ENCODE measurements at places on chromosomes 2 and 18. TPM values are rescaled to one million over a fixed set of nuclear protein-coding genes. Genes with fewer than 3 reads are reported as not detected.

GRCh38 chr18:55886886-55887285, 298.9 kb upstream of the TCF4 start:
- no peak for DNase-seq

GRCh38 chr2:205364261-205364660, 318.0 kb upstream of the NRP2 start:
- peak; percentile 28 for DNase-seq

- DNase-seq, result no peak
Observed at GRCh38 chr2:168956392-168956791, 55.3 kb downstream of the G6PC2 start.

GRCh38 chr2:189933911-189934399, 128.6 kb downstream of the MSTN start:
- no peak for DNase-seq

DNA sequence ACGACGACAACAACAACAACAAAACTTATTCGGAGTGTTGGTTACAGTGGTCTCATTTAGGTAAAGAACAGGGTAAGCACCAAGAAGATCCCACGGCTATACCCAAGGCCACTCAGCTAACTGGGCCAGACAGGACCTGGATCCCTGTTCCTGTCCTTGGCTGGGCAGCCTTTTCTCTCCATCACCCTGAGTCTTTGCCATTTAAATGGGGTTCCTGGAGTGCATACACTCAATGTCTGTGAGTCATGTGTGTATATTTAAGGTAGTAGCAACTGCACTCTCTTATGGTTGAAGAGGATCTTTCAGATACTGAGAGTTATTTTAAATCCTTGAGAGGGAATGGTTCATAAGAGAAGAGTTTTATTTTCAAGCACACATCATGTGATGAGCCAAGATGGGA, 35.3 kb downstream of the ADCYAP1 start:
- DNase-seq, result no peak

- DNase-seq, result peak; percentile 55
Observed at GRCh38 chr2:40256649-40257048, 195.2 kb downstream of the SLC8A1 start.

- no peak for DNase-seq
Observed at GRCh38 chr2:83582589-83582988, 876.5 kb downstream of the SUCLG1 start.

DNA sequence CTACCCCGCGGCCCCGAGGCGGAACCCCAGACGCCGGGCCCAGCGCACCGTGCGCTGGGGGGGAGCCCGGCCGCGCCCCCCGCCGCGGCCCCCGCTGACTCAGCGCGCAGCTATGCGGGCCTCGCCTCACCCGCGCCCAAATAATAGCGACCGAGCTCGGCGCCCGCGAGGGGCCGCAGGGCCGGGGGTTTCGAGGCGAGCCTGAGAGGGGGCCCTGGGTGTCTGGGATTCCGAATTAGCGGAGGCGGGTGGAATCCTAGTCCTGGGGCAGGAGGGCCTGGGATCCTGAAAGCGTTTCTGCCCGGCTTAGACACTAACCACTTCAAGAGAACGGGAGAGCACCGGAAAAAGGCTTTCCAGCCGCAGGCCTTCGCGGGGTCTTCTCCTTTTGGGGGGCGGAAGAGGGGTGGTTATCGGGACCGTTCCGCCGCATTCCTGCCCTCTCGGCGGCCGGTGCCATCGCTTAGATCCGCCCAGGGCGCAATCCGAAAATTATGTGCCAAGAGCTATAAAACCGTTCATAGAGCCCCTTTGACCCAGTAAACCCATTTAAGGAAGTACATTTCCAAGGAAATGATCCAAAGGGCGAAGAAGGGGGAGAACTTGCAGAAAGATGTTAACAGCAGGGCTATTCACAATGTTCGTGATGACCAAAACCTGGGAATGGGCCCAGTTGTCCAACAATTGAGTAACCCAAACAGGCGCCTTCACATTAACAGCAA, 681 bp upstream of the ROCK2 start:
- DNase-seq, result peak; percentile 74

GRCh38 chr2:67871686-67872412, 191.0 kb downstream of the C1D start:
- no peak for DNase-seq

DNA sequence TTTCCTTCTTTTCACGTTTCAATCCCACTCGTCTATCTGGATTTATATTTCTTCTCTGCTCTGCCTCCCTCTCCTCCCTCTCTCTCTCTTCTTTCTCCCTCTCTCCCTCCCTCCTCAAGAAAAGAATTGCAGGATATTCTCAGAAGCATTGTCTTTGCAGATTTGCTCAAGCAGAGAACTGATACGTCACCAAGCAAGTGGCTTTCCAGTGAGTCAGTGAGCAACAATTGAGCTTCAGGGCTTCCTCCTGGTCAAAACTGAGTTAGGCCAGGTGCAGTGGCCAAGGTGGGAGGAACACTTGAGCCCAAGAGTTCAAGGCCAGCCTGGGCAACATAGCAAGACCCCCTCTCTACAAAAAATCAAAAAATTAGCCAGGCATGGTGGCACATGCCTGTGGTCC, 151.1 kb downstream of the SMAD2 start:
- no peak for DNase-seq

DNA sequence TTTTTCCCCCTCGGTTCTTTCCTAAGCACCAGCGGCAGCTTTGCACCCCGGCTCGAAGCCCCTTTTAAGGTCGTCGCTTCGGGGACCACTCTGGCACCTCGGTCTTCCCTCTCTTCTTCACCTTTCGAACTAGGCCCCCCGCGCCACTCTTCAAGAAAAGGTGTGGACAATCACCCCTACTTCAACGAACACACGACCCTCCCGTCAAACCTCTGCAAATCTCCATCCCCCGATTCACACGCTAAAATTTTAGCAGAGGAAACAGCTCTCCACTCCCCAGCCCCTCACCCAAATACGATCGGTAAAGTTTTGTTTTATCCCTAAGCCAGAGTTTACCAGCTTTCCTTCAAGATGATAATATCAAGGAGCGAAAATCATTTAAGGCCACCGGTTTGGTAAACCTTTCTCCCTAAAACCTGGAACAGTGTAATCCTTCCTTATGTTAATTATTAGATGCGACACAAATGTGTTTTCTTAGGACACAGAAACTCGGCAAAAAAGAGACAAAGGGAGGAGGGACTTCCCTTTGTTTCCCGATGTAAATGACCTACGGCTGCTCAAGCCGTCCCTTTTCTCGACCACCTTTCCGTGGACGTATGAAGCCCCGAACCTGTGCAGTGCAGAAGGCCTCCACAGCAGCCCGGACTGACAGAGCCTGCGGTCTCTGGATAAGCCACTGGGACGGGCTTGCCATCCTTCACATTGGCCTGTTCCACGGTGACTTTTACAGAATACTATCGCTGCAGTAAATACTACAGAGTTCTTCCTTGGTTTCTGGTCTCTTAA, 85.2 kb downstream of the RBMS1 start:
- peak; percentile 60 for DNase-seq

DNA sequence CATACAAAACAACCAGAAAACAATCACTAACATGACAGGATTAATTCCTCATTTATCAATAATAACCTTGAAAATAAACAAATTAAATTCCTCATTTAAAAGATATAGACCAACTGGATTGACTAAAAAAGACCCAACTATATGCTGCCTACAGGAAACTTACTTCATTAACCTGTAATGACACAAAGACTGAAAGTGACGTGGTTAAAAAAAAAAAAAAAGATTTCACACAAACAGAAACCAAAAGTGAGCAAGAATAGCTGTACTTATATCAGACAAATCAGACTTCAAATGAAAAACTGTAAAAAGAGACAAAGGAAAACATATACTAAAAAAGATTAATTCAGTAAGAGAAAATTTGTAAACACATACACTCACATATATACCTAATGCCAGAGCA, 201.2 kb downstream of the CCDC178 start:
- no peak for DNase-seq

DNA sequence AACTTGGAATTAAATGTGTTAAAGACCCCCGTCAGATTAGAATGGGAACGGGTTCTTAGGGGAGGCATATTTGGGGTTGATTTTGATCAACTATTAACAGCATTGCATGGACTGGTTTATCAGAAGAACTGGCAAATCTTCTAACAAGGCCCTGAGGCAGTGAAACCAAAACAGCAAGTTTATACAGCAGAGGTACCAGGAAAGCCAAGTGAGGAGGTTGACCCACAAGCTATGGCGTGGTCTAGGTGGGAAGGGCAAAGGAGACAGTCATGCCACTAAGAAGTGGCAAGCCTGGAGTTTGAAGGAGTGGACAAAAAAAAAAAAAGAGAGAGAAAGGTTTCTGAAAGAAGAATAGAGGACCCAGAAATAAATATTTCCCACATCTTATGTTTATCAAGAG, 187.0 kb downstream of the MREG start:
- no peak for DNase-seq

DNA sequence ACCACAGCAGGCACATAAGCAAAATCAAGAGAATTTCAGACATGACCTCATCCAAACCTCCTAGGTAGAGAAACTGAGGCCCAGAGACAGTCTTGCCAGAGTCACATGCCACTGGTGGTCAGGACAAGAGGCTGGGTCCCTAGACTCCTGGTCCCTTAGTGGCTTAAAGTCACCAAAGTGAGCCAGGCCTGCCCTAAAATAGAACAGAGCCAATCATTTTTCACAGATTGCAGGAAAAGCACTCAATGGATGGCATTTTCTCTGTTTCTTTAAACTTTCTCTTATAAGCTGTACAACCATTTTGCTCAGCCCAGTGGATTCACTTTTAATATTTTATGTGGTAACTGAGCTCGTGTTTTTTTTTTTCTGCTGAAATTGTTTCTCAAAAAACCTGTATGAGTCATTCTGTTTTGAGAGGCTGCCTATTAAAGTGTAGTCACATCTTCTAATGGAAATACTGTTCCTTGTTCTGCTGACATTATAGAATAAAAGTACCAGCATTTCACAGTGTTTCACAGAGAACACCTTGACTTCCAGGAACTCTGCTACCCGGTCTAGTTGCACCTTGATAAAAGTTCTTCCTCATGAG, 29.6 kb downstream of the STEAP3 start:
- no peak for DNase-seq

- no peak for DNase-seq
Observed at GRCh38 chr2:37342591-37343220, 1.7 kb upstream of the QPCT start.

DNA sequence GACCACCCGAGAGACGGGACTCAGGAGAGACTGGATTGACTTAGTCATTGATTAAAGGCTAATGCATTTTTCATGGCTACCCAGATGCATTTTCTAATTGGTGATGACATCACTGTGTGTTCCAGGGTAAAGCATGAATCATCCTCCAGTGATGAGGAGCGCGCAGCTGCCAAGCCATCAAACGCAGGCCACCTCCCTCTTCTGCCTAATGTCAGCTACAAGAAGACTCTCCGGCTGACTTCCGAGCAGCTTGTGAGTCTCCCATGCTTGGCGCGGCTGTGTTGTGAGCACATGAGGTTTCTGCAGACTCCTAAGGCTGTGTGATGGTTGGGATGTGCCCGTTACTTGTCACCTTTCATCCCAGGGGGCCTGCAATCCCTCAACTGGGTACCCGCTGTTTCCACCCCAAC, 56.4 kb downstream of the LPIN1 start:
- DNase-seq, result no peak

Gene LINC00305
- not detected for total RNA-seq

Gene UGT1A3
- not detected for total RNA-seq

Gene CNGA3
- total RNA-seq, result not detected

Gene PPP1R1C
- total RNA-seq, result 9.3 TPM

Gene RAB10
- total RNA-seq, result 123 TPM

Gene NETO1
- 0.71 TPM for total RNA-seq

Gene LAMA1
- total RNA-seq, result 95.4 TPM

Gene ARHGEF4
- total RNA-seq, result 44.8 TPM

Gene DNAJC27
- 19.1 TPM for total RNA-seq

Gene CNDP1
- total RNA-seq, result not detected

Gene TMEM127
- total RNA-seq, result 9.1 TPM

Gene LRRTM4
- total RNA-seq, result 17.3 TPM

Gene ARID5A
- total RNA-seq, result 2.4 TPM

Gene MC4R
- total RNA-seq, result 0.15 TPM
